Mesendoderm (in vitro differentiated cells): ENCODE measurements at places on chromosomes 4 and X.

- DNase-seq: peak; percentile 19
Observed at GRCh38 chr4:162497564-162498167, 333.9 kb upstream of the FSTL5 start.

DNA sequence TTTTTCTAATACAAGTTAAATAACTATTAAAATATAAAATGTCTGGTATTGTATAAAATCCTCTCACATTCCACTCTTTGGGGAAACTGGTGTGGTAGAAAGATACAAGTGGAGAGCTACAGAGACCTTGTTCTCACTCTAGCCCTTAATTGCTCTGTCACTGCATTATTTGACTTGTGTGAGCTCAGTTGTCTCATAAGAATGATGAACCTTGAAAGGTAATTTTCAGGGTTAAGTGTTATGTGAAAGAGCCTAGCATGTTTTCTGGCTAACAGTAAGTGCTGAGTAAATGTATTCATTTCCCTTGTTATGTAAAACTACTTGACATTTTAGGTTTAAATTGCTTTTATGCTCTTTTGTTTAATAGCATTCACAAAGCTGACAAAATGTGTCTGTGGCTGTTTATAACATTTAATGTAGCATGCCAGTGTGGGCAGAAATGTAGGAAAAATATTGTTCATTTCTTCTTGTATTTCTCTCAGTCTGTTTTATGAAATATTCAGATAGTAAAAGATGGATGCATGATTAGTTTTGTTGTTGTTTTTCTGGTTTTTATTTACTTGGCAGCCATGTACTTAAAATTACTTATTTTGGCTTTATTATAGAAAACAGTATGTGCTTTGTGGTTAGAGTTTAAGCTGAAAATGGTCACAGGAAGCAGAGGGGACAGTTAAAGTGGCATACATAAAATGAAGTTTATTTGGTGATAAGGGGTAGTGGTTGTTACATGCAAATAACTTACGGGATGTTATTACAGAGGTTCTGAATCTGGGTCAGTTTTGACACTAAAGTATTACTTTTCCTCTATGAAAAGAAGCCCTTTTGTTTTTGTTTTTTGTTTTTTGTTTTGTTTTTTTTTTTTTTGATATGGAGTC lies 29.2 kb downstream of the SLAIN2 start:
- no peak for DNase-seq

DNA sequence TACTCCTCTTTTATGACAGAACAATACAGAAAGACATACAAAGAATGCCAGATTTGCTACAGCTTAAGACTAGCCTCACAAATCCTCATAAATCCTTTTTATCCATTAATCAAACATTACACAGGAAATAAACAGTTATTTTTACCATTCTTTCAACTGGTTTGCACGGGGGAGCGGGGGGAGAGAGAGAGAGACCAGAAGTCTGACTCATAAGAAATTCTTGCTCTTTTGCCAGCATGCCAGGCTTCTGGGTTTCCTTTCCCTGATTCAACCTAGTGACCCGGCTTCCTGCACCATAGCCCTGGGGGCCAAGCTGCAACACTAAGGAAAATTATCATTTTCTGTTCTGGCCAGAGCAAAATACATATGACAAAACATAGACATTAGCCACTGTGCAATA lies 6.8 kb upstream of the RRAGB start:
- DNase-seq: no peak

- peak; percentile 37 for DNase-seq
Observed at GRCh38 chr4:61041527-61041926, 158.6 kb upstream of the ADGRL3 start.

DNA sequence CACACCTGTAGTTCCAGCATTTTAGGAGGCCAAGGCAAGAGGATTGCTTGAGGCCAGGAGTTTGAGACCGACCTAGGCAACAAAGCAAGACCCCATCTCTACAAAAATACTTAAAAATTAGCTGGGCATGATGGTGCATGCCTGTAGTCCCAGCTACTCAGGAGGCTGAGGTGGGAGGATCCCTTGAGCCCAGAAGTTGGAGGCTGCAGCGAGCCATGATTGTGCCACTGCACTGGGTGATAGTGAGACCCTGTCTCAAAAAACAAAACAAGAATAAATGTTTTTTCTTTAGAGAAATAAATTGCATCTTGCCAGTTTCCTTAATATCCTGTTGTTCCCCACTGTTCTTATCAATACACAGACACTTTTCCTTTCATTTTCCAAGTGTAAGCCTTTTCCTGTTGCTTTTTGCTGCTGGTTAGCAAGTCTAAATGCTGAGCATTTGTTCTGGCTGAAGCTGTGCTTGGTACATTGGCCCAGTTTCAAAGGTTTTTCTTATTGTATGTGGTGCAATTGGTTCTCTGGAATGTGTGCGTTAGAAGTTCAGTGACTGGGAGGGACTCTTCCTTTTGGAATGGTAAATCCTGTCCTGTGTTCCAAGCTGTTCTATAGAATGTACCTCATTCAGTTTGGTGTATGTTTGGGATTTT lies 98.2 kb downstream of the AFF1 start:
- DNase-seq: no peak

GRCh38 chr4:86720508-86721068 lies 126.5 kb downstream of the PTPN13 start:
- no peak for DNase-seq

DNA sequence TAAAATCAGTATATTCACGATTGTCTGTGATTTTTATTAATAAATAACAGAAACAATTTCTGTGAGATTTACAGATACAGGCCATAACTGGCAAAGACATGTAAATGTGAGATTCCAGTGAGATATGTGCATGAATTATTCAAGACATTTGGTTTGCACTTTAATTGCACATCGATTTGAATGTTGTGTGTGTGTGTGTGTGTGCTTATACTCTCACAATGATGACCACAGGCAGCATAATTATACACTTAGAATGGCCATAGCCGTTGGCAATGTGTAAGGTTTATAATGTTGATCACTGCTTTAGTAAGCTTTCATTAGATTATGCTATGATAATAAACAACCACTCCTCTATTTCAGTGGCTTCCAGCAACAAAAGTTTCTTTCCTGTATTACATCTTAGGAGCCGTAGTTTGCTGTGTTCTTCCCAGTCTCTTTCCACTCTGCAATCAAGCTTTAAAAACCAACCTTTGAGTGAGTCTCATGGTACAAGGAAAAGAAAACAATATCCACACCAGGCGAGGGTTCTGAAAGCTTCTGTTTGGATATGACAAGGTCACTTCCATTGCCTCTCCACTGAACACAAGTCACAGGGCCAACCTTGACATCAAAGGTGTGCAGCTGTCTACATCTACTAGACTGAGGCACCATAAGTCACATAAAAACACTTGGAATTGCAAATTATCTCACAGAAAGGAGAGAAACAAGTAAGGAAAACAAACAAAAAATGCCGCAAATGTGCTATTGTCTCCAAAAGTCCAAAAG lies 897.7 kb downstream of the RAB28 start:
- no peak for DNase-seq

DNA sequence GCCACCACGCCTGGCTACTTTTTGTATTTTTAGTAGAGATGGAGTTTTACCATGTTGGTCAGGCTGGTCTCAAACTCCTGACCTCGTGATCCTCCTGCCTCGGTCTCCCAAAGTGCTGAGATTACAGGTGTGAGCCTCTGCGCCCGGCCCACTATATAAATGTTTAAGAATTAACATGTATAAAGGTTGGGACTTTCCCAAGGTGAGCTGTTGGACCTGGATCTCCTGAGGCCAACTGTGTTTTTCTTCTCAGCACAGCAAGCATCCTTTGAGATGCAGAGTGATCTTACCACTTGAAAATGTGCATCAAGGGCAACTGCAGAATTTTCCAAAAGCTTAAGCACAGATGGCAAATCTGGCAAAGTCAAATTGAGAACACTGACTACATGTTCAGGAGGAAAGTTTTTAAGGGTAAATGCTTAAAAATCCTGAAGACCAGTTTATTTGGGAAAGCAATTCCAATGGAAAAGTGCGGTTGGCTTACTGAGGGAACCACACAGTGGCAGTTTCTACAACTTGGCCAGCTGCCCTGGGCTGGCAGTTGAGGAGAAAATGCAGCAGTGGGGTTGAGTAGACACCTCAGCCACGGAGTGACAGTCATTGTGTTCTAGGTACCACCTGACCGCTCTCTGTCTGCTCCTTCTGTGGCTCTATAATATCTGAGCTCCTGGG lies 168.9 kb downstream of the CBR4 start:
- DNase-seq: no peak

DNA sequence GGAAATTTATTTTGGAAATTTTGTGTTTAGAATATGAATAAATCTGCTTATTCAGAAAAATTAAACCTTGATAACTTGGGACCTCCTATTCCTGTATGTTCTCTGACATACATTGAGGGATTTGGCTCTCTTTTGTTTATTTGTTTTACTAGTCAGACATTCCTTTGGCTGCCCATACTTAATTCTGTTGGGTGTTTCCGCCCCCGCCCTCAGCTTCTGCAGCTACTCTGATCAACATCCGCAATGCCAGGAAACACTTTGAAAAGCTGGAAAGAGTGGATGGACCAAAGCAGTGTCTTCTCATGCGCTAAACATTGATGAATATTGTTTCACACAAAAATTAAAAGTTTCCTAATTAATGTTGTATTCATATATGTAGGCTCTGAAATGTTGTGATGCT lies 40.5 kb downstream of the RRAGB start:
- no peak for DNase-seq

DNA sequence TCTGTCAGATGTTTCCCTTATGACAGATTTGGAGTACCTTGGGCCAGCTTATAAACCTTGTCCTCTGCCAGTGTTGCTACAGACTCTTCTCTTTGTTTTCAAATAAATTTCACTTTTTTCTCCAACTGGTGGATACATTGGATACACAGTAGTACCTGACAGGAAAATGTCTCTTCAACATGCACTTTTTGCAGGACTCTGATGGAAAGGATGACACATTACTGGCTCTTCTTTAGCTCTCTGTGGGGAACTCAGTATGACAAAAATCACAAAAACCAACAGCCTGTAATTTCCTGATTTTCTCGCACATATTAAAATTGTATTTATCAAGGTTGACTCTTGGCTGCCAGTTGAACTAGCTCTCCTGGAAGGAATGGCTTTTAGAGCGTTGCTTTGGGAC lies 61.3 kb upstream of the GIMD1 start:
- no peak for DNase-seq

DNA sequence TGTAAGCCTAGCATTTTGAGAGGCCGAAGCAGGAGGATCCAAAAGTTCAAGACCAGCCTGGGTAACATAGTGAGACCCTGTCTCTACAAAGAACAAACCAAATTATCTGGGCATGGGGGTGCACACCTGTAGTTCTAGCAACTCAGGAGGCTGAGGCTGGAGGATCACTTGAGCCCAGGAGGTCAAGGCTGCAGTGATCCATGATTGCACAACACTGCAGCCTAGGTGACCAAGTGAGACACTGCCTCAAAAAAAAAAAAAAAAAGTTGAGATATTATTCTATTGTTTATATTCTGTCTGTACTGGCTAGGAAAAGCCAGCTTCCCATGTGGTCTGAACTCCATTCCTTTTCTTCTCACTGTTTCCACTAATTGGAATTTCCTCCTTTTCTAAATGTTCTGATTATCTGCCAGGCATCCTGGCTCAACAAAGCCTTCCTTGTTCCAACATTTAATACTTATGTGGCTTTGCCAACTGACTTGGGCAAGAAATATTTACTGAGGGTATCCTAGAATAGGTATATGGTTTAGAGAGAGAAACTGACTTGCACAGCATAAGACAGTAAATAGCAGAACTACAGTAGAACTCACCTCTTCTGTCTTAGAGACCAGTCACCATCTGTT lies 175.2 kb upstream of the ADAMTS3 start:
- no peak for DNase-seq

DNA sequence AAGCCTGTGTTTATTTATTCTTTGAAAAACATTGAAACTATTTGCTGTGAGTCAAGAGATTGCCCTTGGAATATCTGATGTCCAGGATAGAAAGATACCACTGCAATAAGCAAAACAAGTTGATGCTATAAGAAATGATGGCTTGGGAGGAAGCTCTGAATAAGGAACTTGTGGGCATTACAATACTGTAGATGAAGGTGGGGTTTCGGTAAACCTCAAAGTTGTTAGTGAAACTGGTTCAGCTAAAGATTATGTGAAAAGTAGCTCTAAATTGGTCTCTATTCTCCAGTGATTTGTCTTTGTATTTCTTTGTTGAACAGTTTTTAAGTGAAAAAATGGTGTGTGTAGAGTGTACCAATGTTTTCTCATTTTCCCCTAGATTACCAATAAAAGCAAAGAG lies 128.7 kb downstream of the AKAP4 start:
- DNase-seq: no peak

GRCh38 chr4:100843910-100844309 lies 326.1 kb upstream of the EMCN start:
- no peak for DNase-seq

- no peak for DNase-seq
Observed at GRCh38 chr4:81796790-81797528, 325.3 kb upstream of the RASGEF1B start.

- no peak for DNase-seq
Observed at GRCh38 chr4:27288496-27288895, 427.9 kb downstream of the STIM2 start.

DNA sequence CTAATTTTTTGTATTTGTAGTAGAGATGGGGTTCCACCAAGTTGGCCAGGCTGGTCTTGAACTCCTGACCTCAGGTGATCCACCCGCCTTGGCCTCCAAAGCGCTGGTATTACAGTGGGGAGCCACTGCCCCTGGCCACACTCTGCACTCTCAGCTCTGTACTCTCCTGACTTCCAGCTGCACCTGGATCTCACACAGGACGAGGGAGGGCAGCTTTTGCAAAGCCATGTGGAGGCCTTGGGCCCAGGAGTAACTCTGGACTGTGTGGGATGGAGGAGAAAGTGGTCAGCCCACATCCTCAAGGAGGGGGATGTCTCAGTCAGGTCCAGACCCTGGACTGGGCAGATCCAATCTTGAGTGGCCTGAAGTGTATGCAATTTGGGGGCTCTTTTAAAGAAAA lies 23.0 kb downstream of the NAT8L start:
- DNase-seq: no peak

GRCh38 chr4:103098341-103098740 lies 1.3 kb downstream of the BDH2 start:
- DNase-seq: no peak

DNA sequence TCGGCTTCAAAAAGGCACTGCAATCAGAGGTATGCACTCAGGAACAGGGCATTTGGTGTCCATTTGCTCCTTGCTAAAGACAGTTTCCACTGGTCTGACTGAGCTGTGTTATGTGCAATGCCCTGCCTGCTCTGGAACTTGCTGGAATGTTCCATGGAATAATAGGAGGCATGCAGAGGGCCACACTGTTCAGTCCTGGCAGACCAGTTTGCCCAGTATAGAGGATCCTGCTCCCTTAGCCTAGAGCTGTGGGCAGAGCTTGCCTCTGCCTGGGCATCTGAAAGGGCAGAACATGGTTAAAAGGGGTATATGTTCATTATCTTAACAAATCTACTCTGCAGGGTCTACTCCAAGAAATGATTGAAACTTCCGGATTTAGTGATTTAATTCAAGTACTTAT lies 27.8 kb upstream of the CD99L2 start:
- no peak for DNase-seq

- peak; percentile 84 for DNase-seq
Observed at GRCh38 chr4:48268956-48269860, at the start of gene TEC. Gene TEC, minus strand, starts transcription at chr4:48269838. Its CDS starts 41,224 bp downstream, at chr4:48228614.

GRCh38 chr4:139483000-139483399 lies 29.1 kb downstream of the RAB33B start:
- DNase-seq: no peak
